ENCODE measurements at places on chromosomes 1 and 21.
A peak's percentile ranks its signal among the peaks of the same experiment; 100 is the strongest.

- no peak for DNase-seq
Measured at GRCh38 chr1:6880951-6881690, 95.9 kb downstream of the CAMTA1 start.

DNA sequence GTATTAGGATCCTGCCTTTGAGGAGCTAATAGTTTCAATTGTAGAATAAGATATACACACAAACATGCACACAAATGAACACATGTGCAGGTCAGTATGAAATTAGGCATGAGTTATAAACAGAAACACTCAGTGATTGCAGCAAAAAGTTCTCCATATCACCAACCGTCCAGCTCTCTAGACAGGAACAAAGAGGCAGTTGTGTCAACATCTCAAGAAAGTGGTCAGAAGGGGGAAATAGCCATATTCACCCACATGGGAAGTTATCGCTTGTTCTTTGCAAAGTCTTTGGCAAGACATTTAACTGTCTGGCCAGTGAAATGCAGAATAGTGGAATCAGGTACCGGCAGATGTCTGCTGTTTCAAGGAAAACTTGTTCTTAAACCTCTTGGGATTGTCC is 29.4 kb upstream of the PIGC start:
- no peak for DNase-seq

- DNase-seq: no peak
Measured at GRCh38 chr1:11150326-11150725, 38.8 kb upstream of the ANGPTL7 start.

DNA sequence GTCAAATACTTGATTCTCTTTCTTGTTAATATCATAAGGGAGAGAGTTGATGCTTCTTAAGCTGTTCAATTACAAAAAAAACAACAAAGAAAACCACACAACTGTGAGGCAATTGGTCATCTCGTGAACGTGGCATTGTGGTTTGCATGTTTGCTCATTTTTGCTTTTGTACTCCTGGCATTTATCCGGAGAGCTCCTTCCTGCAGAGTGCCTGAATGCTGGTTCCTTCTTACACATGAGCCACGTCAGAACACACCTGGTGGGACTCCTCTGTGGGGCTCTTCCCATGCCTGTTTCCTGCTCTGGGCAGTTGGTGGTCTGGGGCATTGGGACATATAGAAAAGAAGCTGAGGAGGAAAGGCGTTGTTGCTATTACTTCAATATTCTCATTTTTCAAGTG is 25.7 kb downstream of the KCNK1 start:
- no peak for DNase-seq

DNA sequence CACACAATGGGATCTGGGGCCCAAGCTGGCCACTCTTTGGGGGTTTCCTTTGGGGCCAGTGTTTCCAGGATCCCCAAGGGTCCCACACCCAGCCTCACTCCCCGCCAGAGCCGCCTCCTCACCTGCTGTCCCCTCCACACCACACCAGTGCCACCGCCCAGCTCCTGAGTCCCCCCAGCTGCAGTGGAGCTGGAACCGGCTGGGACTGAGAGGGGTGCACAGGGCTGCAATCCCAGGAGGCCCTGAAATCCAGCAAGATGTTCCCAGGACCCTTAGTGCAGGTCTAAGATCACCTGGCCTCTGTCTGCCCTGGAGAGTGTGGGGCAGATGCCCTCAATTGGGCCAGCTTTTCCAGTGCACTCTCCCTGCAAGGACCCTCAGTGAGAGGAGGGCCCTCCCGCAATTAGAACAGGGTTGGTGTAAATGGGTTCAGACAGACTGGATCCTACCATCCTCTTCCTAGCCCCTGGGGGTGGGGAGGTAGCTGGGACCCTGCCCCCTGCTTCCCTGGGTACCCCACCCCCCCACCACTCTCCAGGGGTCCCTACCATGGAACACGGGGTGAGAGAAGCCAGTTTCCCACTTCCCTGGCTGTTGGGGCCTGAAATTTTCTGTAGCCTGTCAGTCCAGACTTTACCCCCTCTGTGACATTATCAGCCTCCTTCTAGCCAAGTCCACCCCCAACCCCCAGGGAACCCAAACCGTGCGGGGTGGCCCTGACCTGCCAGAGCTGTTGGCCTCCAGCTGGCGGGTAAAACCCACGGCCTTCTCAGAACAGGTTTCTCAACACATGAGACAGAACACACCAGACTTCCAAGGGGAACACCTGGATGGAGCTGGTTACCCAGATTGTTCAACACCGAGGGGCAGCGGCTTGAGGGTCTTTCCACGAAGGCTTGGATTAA is 7.0 kb downstream of the KRTAP10-12 start:
- DNase-seq: no peak

DNA sequence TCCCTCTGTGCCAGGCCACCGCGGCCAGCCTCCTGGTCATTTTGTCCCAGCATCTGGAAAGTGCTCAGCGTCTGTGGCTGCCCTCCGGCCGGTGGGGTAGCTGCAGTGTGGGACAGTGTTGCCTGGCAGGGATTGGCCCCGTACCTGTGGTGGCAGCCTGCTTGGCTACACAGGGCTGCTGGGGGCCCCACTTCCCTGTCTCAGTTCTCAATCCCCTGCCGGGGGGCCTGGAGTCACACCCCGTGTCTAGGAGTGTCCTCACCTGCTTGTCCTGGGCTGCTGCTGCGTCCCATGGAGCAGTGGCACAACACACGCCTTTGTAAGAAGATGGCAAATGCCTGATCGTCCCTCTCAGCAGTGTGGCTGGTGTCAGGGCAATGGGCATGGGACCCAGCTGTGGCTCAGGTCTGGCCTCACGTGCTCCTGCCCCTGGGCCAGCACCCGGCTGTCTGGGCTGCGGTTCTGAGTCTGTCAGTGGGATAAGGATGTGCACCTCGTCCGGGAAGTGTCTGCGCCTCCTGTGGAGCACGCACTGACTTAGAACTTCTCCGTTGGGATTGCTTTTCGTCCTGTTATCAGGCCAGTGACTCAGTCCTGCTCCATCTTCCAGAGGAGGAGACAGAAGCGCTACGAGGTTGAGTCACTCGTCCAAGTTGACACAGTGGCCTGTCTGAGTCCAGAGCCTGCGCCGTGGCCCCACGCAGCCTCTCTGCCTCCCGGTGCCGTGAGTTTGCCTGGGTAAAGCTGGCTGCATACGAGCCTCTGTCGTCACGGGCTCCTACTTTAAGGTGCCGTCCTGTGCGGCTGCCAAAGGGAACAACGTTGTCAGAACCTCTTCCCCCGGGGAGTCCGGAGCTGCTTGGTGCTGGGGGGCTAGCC is 41.0 kb downstream of the CRYAA start:
- no peak for DNase-seq

- no peak for DNase-seq
Measured at GRCh38 chr1:228158151-228159007, 7.2 kb upstream of the IBA57 start.

GRCh38 chr1:214316593-214316992 is 35.6 kb downstream of the SMYD2 start:
- DNase-seq: no peak

- no peak for DNase-seq
Measured at GRCh38 chr1:62905309-62905708, 121.4 kb downstream of the ATG4C start.

GRCh38 chr1:227894831-227895451 is 52.8 kb downstream of the WNT9A start:
- DNase-seq: peak; percentile 0

GRCh38 chr1:8813991-8814390 is 3.4 kb downstream of the RERE start:
- DNase-seq: no peak
